ENCODE measurements at places on chromosomes 2 and 18.

DNA sequence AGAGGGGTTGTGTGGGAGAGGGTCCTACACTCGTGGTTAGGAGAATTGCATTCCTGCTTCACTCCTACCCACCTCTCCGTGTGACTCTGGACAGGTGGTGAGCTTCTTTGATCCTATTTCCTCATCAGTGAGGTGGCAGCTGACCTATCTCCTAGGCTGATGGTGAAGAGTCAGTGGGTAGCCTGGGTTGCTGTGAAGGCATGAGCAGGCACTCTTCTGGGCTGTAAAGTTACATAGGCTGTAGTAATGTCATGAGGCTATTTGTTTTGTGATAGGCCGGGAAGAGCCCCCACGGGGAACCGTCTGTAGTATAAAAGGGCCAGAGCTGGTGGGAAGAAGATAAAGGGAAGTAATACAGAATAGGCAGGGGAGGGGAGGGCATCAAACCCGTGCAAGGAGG, 83.8 kb downstream of the TMEM247 start:
- no peak for DNase-seq

GRCh38 chr2:15448250-15448839, 112.8 kb downstream of the NBAS start:
- DNase-seq, result no peak

- DNase-seq, result no peak
Observed at GRCh38 chr18:32405588-32405987, 65.1 kb downstream of the GAREM1 start.

DNA sequence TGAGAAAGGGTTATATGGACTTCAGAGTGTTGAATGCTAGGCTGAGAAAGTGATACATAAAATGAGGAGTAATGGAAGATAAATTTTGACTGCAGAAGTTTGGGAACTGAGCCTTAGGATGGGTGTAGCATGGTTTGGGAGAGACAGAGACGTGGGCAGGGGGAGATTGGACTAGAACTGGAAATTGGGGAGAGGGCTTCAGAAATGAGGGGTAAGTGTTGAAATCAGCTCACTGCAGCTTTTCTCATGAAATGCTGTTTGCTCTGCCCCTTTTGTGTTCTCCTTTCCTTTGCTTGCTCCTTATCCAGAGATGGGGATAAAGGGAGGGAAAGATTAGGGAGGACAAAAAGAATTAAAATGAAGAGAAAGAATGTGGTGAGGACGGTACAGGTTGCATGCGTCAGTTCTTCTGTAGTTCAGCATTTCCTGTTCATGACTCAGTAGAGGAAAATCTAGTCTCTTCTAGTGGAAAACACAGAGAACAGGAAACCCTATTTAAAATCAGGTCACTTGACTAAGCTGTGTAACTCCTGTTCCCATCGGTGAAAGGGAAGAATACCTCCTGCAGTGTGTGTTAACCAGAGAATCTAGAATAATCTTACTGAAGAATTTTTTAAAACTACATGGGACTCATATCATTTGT, 105.6 kb downstream of the CRIM1 start:
- DNase-seq, result no peak

DNA sequence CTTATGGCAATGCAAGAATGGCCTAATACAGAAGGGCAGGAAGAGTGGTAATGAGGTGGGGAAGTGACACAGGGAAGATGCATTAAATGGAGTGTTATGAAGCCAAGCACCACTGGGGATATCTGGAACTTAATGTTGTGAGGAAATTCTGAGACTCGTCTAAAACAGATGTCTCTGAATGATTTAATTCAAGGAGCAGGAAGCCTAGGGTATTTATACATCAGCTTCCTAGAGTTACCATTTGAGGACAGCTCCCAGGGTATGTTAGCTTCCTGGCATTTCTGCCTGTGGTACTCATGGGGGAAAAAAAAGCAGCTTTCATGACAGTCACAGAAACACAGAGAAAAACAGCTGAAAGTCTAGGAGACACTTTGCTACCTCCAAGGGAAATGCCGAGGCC, 989.5 kb downstream of the CBLN2 start:
- DNase-seq, result no peak

DNA sequence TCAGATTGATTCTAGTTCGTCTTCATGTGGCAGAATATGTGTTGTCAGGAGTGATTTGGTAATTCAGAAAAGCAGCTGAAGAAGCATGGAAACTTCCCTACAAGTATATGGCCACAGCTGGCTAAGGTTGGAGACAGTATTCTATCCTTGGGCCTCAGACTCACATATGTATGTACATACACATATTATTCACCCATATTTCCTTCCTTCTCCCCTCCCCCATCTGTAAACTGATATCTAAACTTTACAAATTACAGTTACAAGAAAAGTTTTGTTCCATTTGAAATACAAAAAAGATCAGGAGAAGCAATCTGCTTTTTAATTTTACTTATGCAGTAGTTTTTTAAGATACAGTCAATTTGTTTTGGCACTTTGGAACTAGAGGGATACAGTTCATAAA, 3.1 kb downstream of the SP3 start:
- no peak for DNase-seq

DNA sequence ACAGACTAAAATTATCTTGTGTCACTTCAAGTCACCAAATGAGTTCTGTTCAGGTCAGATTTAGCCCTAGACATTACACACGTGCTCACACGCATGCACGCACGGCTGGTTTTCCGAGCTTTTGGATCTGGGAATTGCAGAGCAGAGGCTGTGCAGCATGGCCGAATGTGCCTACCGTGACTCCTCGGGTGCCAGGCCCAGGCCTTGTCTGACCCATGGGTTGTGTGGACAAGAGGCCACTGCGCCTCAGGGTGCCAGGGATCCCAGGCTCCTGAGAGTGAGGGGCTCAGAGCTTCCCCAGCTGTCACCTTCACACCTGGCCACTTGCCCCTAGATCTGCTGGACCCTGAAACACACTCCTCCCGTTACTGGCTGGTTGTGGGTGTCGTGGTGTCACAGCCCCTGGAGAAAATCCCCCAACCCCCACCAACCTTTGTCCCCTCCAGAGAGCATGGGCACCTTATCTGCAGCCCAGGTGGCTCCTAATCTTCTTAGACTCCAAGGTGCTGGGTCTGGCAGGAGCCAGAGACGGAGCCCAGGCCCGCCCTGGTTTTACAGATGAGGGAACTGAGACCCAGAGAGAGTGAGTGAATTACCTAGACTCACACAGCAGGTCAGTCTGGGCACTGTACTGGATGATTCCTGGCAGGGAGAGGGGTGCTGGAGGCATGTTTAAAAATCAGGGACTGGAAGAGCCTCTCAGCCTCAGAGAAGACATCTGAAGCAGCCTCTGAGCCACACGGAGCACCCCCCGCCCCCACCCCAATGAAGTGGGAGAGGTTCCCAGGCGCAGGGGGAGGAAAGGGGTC, 56.8 kb downstream of the ATOH8 start:
- no peak for DNase-seq

GRCh38 chr2:17272652-17273525, 245.4 kb downstream of the RAD51AP2 start:
- no peak for DNase-seq

GRCh38 chr2:235391921-235392615, 101.8 kb upstream of the AGAP1 start:
- DNase-seq, result no peak

DNA sequence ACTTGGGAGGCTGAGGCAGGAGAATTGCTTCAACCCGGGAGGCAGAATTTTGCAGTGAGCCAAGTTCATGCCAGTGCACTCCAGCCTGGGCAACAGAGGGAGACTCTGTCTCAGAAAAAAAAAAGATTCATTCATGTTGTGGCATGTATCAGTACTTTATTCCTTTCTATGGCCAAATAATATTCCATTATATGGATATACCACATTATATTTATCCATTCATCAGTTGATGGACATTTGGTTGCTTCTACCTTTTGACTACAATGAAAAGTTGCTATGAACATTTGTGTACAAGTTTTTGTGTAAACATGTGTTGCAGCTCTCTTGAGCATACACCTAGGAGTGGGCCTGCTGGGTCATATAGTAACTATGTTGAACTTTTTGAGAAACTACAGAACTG, 9.2 kb upstream of the MAT2A start:
- DNase-seq, result no peak

DNA sequence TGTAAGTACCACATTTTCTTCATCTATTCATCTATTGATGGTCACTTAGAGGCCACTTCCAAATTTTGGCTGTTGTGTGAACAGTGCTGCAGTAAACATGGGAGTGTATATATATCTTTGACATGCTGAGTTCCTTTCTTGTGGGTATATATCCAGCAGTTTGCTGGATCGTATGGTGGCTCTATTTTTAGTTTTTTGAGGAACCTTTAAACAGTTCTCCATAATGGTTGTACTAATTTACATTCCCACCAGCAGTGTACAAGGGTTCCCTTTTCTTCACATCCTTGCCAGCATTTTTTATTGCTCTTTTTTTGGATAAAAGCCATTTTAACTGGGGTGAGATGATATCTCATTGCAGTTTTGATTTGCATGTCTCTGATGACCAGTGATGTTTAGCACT, 7.3 kb upstream of the ATP5MC3 start:
- no peak for DNase-seq

GRCh38 chr2:240499309-240500301, 58.2 kb downstream of the ANKMY1 start:
- no peak for DNase-seq

GRCh38 chr18:13036622-13037320, 45.6 kb downstream of the CEP192 start:
- DNase-seq, result no peak

DNA sequence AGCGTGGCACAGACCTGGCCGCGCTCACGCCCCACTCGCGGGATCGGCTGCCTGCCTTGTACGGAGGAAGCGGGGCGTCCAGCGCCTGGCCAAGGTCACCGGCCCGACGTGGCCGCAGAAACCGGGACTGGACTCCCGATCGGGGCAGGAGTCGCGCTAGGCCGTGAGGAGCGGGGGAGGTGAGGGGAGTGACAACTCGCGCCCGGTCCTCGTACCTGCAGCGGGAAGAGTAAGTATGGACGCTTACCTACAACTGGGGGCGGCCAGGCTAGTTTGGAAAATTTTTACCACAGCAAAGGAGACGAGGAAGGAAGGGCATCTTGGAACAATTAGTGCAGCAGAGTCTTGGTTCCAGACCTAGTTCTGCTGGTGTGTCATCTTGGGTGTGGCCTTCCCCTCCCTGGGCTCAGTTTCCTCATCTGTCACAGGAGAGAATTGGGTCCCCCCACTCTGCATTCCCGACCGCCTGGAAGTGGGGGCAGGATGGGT, 693 bp downstream of the UBE2F start:
- no peak for DNase-seq

- no peak for DNase-seq
Observed at GRCh38 chr18:69494841-69495240, 94.2 kb downstream of the DOK6 start.

GRCh38 chr2:187148059-187148714, 299.2 kb upstream of the ZSWIM2 start:
- DNase-seq, result no peak

- no peak for DNase-seq
Observed at GRCh38 chr2:202036601-202037037, 3.0 kb downstream of the FZD7 start.

DNA sequence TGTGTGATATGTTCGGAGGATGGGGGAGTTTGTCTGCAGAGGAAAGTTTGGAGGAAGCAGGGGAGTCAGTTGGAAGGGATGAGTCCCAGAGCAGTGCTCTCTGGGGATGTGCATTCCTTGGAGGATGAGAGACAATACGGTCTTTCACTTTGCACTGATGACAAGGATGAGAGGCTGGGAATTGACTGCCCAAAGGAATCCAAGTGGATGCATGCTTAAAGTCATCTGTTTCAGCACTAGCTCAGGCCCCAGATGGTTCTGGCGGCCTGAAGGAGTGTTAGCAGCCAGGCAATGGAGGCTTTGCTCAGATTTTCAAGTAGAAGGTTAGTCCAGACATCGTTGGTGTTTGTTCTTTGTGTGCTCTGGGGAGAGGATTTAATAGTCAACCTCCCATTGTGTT, 100.2 kb downstream of the CRIM1 start:
- no peak for DNase-seq

All from cortex of kidney (tissue), 1 donor.